ENCODE measurements at places on chromosomes 6 and 20.

DNA sequence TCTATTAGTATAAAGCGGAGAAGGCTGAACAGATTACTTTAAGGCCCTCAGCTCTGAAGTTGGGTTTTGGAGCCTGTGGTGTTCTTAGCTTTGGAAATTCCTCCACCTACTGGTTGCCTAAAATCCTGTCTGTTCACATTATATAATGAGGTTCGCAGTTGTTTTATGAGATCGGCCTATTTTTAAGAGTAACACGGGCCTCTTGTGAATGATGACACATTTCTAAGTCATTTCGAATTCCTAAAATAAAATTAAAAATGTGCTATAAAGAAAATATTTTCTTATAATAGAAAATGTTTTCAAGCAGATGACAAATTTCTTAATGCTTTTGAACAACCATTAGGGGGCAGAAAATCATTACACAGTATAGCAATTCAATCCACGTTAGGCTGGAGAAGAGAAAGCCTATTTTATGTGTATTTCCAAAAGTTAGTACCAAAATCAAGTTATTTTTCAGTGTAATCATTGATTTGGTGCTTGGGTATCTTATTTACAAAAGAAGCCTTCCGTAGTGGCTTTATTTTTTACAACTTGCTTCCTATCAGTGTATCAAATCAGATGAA lies 15.8 kb upstream of the FAM8A1 start:
- peak; percentile 92 for DNase-seq

DNA sequence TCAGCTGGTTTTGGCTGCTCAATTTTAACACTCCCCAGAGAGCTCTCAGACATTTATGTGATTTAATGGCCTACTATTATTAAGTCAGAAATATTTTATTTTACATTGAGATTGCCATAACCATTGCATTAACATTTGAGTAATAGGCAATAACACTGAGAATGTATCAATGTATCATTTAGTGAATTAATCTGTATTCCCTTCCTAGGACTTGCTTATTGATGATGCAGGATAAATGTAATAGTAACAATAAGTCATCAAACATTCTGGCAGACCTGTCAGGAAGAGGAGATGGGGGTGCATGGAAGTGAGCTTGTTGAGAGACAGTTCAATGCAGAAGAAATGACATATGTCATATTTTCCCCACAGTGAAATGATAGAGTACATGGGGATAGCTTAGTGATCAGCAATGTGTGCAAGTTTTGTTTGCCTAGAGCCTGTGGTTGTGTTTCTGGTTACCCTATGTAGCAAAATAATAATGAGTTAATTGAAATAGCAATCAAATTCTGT lies 458.9 kb downstream of the EYS start:
- no peak for DNase-seq

DNA sequence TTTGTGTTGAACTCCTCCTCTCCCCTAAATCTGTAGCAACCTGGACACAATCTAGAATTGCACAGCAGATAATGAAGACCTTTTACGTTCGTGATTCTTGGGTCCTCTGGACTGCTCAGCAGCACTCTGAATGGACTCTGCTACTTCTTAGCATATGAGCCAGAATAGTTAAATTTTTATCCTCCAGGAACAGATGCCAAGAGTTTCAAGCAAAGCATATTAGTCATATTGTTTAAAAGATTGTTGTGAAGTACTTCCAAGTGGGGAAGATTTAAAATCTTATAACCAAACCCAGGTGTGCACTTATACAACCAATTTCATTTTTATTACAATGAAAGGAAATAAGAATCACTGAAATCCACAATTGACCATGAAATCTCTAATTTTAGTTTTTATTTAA lies 118.9 kb upstream of the EXOC2 start:
- no peak for DNase-seq

- DNase-seq, result no peak
These were observed 750.8 kb upstream of the SLC35B3 start for GRCh38 chr6:9186148-9186547.

DNA sequence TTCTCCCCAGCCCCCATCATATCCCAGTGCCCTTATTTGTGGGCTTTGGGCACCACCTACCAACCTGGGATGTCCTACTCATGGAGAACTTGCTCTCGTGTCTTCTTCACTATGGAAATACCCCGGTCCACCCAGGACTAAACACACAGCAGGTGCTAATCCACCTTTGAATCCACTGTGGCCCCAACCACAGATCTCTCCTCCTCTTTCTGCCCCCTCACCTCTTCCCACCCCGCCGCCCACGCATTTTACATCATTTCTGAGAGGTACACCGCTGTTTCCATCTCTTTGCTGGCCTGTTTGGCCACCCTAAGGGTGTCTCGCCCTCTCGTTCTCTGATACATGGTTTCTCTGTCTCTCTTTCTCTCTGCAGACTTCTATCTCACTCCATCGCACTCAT lies 82.5 kb upstream of the CTNNBL1 start:
- DNase-seq, result no peak

- no peak for DNase-seq
These were observed 4.7 kb upstream of the AKAP7 start for GRCh38 chr6:131130554-131130940.

- DNase-seq, result no peak
These were observed 5.9 kb upstream of the CST3 start for GRCh38 chr20:23643659-23644058.

Data from brain (organoid and tissue), 16 donors.